ENCODE measurements at places on chromosomes 5 and 9. TPM values are rescaled to one million over a fixed set of nuclear protein-coding genes. Genes with fewer than 3 reads are reported as not detected.

- no peak overlapping the region for H3K4me3 ChIP-seq
- peaks cover 10% of the 10 kb centered on the region for H3K36me3 ChIP-seq
- no peak overlapping the region for H3K27ac ChIP-seq
- no peaks in the 10 kb centered on the region for H3K27me3 ChIP-seq
These were observed 49.2 kb downstream of the SIL1 start for GRCh38 chr5:139148986-139149385.

DNA sequence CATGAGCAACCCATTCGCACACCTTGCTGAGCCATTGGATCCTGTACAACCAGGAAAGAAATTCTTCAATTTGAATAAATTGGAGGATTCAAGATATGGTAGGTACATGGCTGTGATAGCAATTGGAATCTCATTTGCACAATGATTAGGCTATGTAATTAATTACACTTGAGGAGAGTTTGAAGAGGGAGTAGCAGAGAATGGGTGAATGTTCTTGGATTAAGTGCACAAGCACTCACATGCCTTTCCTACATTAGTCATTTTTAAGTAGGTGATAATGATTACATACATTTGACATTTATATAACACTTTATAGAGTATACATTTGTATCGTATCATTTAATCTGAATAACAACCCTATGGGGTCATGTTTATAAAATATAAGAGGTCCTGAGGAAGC is 21.1 kb downstream of the ACO1 start:
- no peaks in the 10 kb centered on the region for H3K27me3 ChIP-seq
- no peak overlapping the region for H3K4me3 ChIP-seq
- H3K4me1 ChIP-seq: peaks cover 4% of the 10 kb centered on the region
- no peak overlapping the region for H3K27ac ChIP-seq
- H3K36me3 ChIP-seq: peaks cover 14% of the 10 kb centered on the region

DNA sequence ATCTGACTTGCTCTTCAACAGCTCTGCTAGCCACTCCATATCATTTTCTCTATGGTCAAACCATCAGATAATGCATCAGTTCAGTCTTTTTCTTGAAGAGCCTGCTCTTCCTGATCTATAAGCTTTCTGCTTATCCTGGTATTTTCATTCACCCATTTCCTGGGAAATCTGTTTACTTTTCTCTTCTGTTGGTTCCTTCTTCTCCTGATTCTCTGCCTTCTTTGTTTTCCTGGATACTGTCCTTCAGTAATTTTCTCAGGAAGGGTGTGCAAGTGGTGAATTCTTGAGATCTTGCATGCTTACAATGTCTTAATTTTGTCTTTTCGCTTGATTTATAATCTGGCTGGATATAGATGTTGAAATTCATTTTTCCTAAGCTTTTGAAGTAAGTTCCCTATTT is 39.8 kb upstream of the NKX2-5 start:
- H3K4me1 ChIP-seq: no peaks in the 10 kb centered on the region
- DNase-seq: no peak
- H3K27ac ChIP-seq: no peak overlapping the region

DNA sequence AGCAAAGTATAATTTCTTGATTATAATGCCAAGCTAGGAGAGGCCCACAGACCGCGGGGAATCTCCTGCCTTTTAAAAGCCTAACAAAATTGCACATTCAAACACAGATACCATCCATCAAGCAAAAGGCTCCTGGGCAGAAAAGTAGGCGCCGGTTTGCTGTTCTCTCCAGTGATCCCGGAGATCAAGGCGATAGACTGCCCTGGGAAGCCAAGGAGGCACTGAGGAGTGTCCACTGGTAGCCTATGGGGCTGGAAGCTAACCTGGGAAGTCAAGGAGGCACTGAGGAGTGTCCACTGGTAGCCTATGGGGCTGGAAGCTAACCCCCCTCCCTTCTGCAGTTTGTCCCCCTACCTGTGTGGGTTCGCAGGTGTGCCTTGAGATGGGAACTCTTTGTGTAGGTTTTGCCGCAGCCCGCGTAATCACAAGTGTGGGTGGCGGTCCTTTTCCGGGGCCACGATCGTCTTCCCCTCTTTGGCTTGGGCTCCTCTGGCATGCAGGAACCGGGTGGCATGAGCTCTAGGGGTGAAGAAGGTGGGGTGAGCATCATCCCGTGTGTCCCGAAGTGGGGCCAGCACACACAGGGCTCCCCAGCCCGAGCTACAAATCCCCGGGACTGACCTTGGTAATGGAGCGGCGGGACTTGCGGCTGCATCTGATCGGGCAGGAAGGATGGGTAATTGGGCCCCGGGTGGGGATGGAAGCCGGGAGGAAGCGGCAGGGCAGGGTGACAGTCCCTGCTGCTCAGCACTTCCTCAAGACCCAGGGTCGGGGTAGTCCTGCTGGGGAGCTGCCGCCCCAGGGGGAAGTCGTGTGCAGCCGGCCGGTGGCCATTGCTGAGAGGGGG is 2.7 kb downstream of the KLF4 start:
- peaks cover 69% of the 10 kb centered on the region for H3K27me3 ChIP-seq
- no peak overlapping the region for H3K4me3 ChIP-seq
- DNase-seq: no peak
- H3K27ac ChIP-seq: no peak overlapping the region

DNA sequence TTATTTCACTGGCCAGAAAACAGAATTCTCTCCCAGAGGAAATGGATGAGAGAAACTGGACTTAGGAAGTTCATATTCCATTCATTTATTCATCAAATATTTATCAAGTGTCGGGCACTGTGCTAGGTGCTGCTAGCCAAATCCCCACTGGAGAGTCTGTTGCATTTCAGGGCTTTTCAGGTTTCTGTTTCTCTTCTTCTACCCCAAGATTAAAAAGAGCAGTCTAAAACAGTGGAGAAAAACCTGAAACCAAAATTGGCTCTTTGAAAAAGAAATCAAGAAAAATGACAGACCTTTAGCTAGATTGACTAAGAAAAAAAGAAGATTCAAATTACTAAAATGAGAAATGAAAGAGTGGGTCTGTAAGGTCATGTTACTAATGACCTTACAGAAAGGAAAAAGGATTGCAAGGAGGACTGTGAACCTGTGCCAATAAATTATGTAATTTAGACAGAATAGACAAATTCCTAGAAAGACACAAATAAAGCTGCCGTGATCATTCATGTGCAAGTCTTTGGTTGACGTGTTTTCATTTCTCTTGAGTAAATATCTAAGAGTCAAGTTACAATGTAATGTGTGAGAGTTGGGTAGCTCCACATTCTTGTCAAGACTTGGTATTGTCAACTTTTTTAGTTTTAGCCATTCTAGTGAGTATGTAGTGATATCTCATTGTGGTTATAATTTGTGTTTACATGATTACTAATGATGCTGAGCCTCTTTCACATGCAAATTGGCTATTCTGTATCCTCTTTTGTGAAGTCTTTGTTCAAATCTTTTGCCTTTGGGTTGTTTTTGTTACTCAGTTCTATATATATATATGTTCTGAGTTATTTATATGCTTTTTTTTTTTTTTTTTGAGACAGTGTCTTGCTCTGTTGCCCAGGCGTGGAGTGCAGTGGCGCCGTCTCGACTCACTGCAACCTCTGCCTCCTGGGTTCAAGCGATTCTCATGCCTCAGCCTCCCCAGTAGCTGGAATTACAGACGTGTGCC is 23.7 kb downstream of the SNX30 start:
- peak overlapping the region; percentile 9 for H3K27ac ChIP-seq
- DNase-seq: no peak
- no peak overlapping the region for H3K4me3 ChIP-seq
- peaks cover 15% of the 10 kb centered on the region for H3K36me3 ChIP-seq
- H3K4me1 ChIP-seq: peaks cover 40% of the 10 kb centered on the region

DNA sequence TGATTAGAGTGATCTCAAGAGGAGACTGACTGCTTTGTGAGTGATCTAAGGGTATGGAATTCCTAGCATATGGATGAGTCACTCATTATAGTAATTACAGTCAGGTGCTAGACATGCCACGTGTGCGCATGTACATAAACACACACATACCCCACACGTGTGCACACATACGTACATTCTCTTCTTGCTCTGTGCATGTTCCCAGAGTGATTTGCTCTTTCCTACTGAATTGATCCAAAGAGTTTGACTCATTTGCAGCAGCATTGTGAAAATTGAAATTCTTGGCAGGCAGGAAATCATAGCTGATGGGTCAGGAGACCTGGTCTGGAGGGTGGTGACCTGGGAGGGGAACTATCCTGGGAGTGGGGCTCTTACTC is 63.8 kb downstream of the ANGPTL2 start:
- DNase-seq: no peak
- no peak overlapping the region for H3K4me3 ChIP-seq
- H3K27me3 ChIP-seq: no peaks in the 10 kb centered on the region
- no peaks in the 10 kb centered on the region for H3K36me3 ChIP-seq
- H3K27ac ChIP-seq: no peak overlapping the region

GRCh38 chr9:75438716-75439115 is 350.4 kb downstream of the OSTF1 start:
- H3K4me3 ChIP-seq: no peak overlapping the region
- no peak overlapping the region for H3K27ac ChIP-seq
- H3K27me3 ChIP-seq: peaks cover 10% of the 10 kb centered on the region
- H3K4me1 ChIP-seq: no peaks in the 10 kb centered on the region

GRCh38 chr5:66074901-66075300 is 69.2 kb upstream of the SREK1 start:
- peaks cover 22% of the 10 kb centered on the region for H3K36me3 ChIP-seq
- no peaks in the 10 kb centered on the region for H3K27me3 ChIP-seq
- DNase-seq: no peak
- H3K27ac ChIP-seq: no peak overlapping the region

- no peaks in the 10 kb centered on the region for H3K36me3 ChIP-seq
- H3K4me1 ChIP-seq: no peaks in the 10 kb centered on the region
- H3K4me3 ChIP-seq: no peak overlapping the region
- DNase-seq: no peak
- H3K27me3 ChIP-seq: no peaks in the 10 kb centered on the region
These were observed 451.6 kb downstream of the TLE1 start for GRCh38 chr9:81237565-81238231.

Gene TRUB2
- 45.4 TPM for total RNA-seq

Gene C5orf46
- not detected for total RNA-seq

Gene CER1
- not detected for total RNA-seq

Gene SPATA6L
- 0.44 TPM for total RNA-seq

Gene LYRM7
- 26.2 TPM for total RNA-seq

Gene TPM2
- total RNA-seq: 3.3 TPM

Measured in activated naive CD8-positive, alpha-beta T cell treated with anti-CD3 and anti-CD28 coated beads for 36 hours (primary cell).